T-helper 2 cell treated with Interferon-gamma antibody and Interleukin-4, amounts not matched to agents 5 μg/mL and 100 μg/mL, for 36 hours (primary cell): ENCODE measurements at places on chromosomes 3 and 15.
A peak's percentile ranks its signal among the peaks of the same experiment; 100 is the strongest.

DNA sequence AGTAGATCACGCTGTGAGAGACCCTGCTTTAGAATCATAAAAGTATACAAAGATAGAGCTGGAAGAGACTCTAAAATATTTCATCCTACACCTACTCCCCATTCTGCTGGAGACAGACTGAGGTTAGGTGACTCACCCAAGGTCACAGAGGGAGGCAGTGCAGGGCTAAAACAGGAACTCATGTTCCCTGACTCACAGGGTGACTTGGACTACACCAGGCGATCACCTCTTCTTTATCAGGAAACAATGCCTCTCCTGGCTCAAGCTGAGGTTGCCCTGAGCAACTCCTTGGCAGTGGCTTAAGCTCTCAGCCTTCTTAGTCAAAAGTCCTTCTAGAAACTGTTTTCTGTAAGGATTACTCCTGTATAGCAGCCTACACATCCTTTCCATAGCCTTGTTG lies 26.4 kb upstream of the TNFAIP8L3 start:
- peaks cover 14% of the 10 kb centered on the region for H3K27me3 ChIP-seq
- H3K4me3 ChIP-seq, result no peak overlapping the region
- no peak overlapping the region for H3K27ac ChIP-seq
- H3K36me3 ChIP-seq, result no peaks in the 10 kb centered on the region
- DNase-seq, result peak; percentile 20

- no peaks in the 10 kb centered on the region for H3K4me1 ChIP-seq
- H3K4me3 ChIP-seq, result no peak overlapping the region
- no peak for DNase-seq
- H3K27me3 ChIP-seq, result no peaks in the 10 kb centered on the region
- no peak overlapping the region for H3K27ac ChIP-seq
Observed at GRCh38 chr3:151732861-151733260, 866 bp upstream of the AADACL2 start.

DNA sequence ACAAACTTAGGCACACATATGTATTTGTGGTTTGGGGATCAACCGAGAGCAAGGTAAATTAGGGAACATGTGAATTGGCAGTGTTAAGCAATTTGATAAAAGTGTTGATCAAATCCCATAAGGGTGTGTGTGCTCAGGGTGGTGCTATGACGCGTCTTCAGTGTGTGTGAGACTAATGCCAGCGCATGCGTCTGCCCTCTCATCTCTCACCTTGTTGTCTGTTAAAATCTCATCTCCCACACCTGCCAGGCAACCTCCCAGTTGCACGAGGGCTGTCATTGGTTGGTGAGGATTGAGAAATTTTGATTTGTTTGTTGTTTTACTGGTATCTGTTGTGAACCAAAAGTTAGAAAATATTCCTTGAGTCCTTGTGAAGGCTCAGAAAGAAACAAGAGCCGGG lies 137.2 kb upstream of the ICE2 start:
- no peak overlapping the region for H3K27ac ChIP-seq
- no peak overlapping the region for H3K4me3 ChIP-seq
- no peak for DNase-seq
- H3K36me3 ChIP-seq, result no peaks in the 10 kb centered on the region
- peaks cover 2% of the 10 kb centered on the region for H3K4me1 ChIP-seq

DNA sequence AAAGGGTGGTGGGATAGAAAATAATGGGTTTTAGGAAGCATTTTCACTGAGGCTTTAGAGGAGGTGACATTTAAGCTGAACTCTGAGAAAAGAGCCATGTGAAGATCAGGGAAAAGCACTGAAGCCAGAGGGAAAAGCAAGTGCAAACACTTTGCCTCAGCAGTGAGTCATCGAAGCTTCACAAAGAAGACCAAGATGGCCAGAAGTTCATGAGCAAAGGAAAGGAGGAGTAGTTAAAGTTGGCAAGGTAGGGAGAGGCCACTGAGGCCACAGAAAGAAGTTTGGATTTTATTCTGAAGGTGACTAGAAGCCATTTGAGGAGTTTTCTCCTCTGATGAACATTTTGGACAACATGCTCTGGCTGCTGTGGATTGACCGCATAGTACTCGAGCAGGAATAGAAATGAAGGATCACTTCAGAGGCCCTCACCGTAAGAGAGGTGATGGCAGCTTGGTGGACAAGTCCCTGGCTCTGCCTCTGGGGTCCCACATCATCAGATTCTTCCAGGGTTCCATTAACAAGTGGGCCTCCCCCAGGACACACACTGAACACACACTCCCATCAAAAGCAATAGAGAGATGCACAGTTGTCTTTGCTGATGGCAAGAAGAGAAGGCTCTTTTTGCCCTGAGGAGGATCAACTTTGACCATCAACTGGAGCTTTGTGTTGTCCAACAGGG lies 75.5 kb downstream of the TOP2B start:
- no peak for DNase-seq
- no peaks in the 10 kb centered on the region for H3K4me1 ChIP-seq
- H3K27me3 ChIP-seq, result no peaks in the 10 kb centered on the region
- no peak overlapping the region for H3K4me3 ChIP-seq
- no peak overlapping the region for H3K27ac ChIP-seq
- no peaks in the 10 kb centered on the region for H3K36me3 ChIP-seq

DNA sequence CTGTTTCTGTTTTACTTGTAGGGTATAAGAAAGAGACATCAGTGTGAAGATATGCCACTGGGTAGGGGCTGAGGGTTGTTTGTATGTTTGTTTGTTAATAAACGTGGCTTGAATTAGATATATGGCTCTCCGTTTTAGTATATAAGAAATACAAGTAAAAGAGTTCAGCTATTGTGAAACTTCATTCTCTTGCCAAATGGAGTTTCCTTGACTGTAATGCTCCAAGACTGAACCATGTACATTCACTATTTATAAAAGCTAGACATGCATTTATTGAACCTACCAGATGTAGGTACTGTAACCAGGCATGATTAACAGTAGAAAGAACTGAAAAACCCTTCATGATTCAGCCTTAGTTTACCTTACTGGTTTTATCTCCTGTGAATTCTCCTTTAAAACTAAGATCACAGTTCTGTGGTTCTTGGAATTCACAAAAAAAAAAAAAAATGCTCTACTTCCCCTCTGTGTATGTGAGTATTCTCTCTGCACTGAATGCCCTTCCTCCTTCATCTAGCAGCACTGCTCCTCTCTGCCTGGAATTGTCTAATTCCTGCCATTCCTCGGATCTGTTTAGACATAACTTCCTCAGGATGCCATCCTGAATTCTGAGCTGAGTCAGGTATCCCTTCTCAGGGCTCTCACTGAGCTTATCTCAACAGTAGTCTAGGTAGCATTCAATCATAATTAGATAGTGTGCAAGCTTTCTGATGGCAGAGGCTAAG lies 504.4 kb downstream of the FHIT start:
- peaks cover 5% of the 10 kb centered on the region for H3K4me1 ChIP-seq
- no peak overlapping the region for H3K4me3 ChIP-seq
- no peak overlapping the region for H3K27ac ChIP-seq
- H3K27me3 ChIP-seq, result no peaks in the 10 kb centered on the region

DNA sequence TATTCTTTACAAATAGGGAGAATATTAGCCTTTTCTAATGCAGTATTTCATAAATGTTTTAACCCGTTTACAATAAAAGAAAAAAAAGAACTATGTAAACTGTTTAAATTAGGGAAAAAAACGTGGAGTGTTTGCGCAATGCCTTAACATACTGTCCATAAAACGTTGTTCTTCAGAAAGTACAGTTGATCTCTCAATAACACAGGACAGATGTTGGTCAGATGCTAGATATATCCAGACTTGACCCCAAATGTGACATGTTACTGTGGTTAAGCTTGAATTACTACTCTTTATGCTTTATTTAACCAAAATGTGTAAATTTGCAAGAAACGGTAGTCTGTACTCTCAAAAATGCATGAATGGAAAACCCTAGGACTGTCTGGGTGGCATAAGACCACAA lies 110.3 kb downstream of the PLOD2 start:
- H3K27me3 ChIP-seq, result no peaks in the 10 kb centered on the region
- H3K27ac ChIP-seq, result no peak overlapping the region
- H3K4me3 ChIP-seq, result no peak overlapping the region
- no peaks in the 10 kb centered on the region for H3K36me3 ChIP-seq

- H3K27me3 ChIP-seq, result no peaks in the 10 kb centered on the region
- no peaks in the 10 kb centered on the region for H3K4me1 ChIP-seq
- DNase-seq, result no peak
- no peak overlapping the region for H3K4me3 ChIP-seq
- no peaks in the 10 kb centered on the region for H3K36me3 ChIP-seq
Observed at GRCh38 chr15:24269166-24269571, 406.4 kb upstream of the NPAP1 start.

DNA sequence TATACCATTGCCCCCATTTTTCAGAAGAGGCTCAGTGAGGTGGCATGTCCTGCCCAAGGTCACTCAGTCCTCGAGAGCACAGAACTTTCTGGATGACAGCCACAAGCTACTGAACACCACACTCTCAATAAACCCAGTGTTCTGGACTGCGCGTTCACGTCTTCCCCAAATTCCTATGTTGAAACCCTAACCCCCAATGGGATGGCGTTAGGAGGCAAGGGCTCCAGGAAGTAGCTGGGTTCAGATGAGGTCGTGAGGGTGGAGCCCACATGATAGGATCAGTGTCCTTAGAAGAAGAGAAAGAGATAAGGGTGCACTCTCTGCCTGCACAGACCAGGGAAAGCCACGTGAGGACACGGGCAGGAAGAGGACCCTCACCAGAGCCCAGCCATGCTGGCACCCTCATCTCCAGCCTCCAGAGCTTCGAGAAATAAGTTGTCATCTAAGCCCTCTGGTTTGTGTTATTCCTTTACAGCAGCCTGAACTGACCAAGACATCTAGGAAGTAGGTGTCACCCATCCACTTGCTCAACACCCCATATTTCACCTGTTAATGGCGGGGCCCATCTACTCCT lies 324.0 kb downstream of the UACA start:
- H3K27ac ChIP-seq, result no peak overlapping the region
- no peak for DNase-seq
- no peak overlapping the region for H3K4me3 ChIP-seq

DNA sequence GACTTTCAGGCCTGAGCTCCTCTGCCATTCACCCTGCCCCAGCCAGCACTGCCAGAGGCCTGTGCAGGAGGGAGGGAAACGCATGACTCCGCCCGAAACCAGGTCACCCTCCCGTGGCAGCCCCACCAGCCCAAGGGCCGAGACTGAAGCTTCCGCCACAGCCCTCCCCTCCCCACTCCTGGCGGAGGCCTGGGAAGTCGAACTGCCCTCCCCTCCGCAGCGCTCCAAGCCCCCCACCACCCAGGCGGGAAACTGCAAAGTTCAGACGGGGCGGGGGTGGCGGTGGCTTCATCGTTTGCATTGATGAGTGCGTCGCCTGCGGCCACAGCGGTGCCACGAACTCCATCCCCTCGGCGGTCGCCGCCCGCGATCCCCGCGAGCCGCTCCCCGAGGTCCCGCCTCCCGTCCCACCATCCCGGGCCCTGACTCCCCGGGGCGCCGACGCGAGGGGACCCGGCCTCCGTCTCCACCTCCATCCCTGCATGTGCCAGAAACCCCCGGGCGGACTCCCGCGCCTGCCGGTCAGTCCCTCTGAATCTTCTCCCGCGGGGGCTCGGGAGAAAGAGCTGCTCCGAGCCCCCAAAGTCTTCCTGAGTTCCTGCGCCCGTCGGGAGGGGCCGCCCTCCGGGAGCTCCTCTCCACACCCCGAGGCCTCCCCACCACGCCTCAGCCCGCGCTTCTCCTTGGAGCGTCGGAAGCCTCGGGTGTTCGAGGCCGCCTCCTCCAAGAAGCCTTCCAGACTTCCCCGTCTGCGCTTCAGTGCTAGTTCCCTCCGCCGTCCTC lies 698 bp downstream of the MELTF start:
- peaks cover 4% of the 10 kb centered on the region for H3K27me3 ChIP-seq
- H3K4me1 ChIP-seq, result peaks cover 3% of the 10 kb centered on the region

GRCh38 chr3:138913766-138914165 lies 33.2 kb downstream of the FOXL2 start:
- no peaks in the 10 kb centered on the region for H3K36me3 ChIP-seq
- DNase-seq, result no peak
- no peak overlapping the region for H3K4me3 ChIP-seq

- H3K36me3 ChIP-seq, result peaks cover 55% of the 10 kb centered on the region
- no peak overlapping the region for H3K27ac ChIP-seq
- no peaks in the 10 kb centered on the region for H3K27me3 ChIP-seq
- H3K4me3 ChIP-seq, result no peak overlapping the region
Observed at GRCh38 chr3:15217841-15218267, 11.8 kb downstream of the CAPN7 start.

GRCh38 chr3:175956964-175957363 lies 1097.8 kb downstream of the NAALADL2 start:
- H3K36me3 ChIP-seq, result no peaks in the 10 kb centered on the region
- DNase-seq, result no peak
- no peaks in the 10 kb centered on the region for H3K27me3 ChIP-seq
- H3K4me1 ChIP-seq, result no peaks in the 10 kb centered on the region
- H3K27ac ChIP-seq, result no peak overlapping the region

DNA sequence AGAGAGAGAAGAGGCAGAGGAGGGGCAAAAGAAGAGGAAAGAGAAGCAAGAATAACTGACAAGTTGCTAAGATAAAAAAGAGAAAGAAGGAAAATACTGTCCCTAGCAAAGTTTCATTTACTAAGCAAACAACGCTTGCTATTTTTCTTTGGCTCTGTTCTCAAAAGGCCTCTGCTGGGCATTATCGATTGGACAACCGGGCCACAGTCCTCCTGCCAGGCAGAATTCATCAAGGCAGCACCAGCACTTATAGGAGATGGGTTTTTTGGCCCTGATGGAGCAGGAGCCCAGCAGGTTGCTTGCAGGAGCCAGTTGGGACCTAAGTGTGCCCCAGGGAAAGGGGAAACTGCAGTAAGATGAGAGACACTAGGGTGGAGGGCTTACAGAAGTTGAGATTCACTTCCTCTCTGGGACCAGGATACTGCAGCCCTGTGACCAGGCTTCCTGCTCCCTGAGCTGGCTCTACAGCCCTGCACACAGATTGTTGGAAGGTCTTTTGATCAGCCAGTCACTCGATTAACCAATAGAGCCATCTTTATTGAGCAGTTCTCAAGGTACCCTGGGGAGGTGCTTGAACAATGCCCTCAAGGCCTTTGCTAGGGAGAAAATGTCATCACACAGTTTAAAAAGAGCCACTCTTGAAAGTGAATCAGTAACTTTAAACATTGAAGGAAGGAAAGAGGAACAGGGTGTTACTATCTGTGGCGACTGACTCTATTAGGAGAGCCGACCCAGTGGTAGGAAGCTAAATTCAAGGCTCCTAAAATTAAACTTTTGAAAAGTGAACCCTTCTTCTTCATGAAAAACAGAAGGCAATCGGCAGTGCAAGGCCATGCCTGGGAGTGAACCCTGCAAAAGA lies 28.8 kb upstream of the GLCE start:
- peaks cover 2% of the 10 kb centered on the region for H3K4me1 ChIP-seq
- no peak overlapping the region for H3K27ac ChIP-seq
- H3K4me3 ChIP-seq, result no peak overlapping the region
- no peak for DNase-seq

GRCh38 chr3:5423076-5423475 lies 235.6 kb downstream of the EDEM1 start:
- H3K27ac ChIP-seq, result no peak overlapping the region
- no peaks in the 10 kb centered on the region for H3K27me3 ChIP-seq
- DNase-seq, result no peak

GRCh38 chr15:29678504-29679034 lies 143.7 kb downstream of the TJP1 start:
- DNase-seq, result no peak
- no peak overlapping the region for H3K4me3 ChIP-seq
- no peaks in the 10 kb centered on the region for H3K36me3 ChIP-seq
